CD8-positive, alpha-beta memory T cell (primary cell): ENCODE measurements at places on chromosomes 1 and 21.

DNA sequence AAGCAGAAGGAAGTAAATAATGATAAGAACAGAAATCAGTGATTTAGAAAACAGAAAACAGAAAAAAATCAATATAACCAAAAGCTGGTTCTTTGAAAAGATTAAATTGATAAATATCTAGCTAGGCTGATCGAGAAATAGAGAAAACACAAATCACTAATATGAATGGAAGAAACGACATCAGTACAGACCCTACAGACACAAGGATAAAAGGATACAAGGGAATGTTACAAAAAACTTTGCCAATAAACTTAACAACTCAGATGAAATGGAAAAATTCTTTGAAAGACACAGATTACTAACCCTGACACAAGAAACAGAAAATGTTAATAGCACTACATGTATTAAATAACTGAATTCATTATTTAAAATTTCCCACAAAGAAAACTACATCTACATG, 6.3 kb upstream of the ARHGAP29 start:
- no peak for DNase-seq

GRCh38 chr21:45901061-45901690, 80.4 kb upstream of the COL6A1 start:
- no peak for DNase-seq

- no peak for DNase-seq
Observed at GRCh38 chr21:35520302-35520701, 471.2 kb upstream of the RUNX1 start.

- no peak for DNase-seq
Observed at GRCh38 chr1:216596281-216596862, 126.9 kb downstream of the ESRRG start.

GRCh38 chr21:45302082-45303061, 14.7 kb upstream of the POFUT2 start:
- peak; percentile 66 for DNase-seq

DNA sequence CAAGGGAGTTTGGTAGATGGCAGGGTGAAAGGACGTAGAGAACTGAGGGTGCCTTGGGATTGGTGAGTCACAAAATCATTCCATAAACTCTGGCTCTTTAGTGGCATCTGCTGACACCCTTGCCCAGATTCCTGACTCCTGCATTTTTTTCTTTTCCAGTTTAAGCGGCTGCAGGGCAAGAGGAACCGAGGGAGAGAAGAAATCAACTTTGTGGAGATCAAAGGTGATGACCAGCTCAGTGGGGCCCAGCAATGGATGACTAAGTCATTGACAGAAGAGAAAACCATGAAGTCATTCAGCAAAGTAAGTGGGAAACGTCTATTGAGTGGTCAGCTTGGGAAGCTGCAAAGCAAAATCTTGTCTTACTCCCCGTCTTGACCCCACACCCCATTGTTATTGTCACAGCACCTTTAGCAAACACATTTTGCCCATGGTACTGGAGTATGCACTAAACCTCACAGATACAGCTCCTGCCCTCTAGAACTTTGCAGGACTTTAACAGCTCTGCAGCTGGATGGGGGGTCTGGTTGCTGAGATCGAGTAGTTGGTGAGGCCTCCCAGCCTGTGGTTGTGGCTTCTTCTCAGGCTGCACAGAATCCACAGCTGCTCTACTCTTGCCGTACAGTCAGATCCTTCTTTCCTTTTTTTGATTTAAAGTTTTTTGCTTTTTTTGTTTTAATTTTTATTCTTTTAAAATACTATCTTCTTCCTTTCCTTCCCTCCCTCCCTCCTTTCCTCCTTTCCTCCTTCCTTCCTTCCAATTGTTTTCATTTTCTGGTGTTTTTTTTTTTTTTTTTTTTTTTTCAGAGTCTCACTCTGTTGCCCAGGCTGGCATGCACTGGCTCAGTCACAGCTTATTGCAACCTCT, 21.9 kb downstream of the SH2D2A start:
- DNase-seq: no peak

- DNase-seq: no peak
Observed at GRCh38 chr21:25103500-25104207, 503.6 kb downstream of the MRPL39 start.
